ENCODE measurements at places on chromosomes 12 and 14.

DNA sequence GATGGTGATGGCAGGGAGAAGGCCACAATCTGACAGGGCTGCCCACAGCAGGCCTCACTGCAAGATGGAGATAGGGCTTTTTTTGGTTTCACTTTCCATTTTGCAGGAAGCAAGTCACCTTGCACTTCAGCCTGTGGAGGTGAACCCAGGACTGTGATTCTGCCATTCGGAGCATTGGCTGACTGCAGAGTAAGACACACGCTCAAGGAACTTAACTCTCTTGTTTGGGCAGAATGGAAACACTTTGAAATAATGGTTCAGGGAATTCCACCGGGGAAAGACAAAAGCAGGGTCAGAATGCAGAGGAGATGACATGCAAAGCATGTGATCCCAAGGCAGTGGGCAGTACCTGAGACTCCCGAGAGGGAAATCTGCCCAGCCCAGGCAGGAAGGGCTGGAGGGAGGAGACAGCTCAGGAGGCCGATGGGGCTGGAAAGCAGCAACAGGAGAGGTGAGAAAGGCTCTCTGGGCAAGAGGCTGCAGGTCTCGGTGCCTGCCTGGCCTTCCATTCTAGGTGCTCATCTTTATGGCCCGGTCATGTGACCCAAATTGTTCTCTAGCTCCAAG, 58.7 kb upstream of the PRMT8 start:
- no peak for DNase-seq

DNA sequence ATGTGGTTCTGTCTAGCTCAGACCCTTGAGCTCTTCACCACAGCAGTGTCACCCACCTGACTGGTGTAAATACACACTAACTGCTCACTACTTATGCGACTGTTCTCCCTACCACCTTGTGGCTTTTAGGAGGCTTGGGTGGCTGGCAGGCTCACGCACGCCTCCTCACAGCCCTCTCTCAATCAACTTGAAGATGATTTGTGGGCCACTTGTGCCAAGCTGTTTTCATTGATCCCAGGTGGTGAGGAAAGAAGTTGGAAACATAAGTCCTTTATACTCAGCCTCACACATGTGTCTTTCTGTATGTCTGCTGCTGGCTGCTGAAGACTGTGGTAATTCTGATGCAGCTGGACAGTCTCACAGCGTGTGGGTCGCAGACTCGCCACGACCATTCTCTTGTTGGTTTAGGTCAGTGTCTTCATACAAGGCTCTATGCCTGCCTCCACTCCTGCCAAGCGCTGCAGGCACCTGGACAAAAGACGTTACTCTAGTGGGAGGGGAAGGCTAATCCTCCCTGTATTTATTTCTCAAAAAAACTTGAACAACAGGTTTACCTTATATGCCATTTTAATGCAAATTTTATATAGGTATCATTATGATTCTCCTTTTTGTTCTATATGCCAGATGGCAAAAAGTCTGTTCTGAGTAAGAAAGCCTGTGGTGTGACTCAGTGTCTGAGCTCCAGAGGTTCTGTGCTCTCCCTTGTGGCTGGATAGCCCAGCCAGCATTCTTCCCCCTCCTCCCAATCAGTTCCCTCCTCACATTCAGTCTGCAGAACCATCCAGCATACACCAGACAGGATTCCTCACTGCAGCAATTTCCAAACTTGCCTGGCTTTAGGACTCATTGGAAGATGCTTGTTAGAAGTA, 115.6 kb downstream of the DIP2B start:
- no peak for DNase-seq

- DNase-seq = no peak
Measured at GRCh38 chr14:78074561-78074960, 95.6 kb upstream of the NRXN3 start.

DNA sequence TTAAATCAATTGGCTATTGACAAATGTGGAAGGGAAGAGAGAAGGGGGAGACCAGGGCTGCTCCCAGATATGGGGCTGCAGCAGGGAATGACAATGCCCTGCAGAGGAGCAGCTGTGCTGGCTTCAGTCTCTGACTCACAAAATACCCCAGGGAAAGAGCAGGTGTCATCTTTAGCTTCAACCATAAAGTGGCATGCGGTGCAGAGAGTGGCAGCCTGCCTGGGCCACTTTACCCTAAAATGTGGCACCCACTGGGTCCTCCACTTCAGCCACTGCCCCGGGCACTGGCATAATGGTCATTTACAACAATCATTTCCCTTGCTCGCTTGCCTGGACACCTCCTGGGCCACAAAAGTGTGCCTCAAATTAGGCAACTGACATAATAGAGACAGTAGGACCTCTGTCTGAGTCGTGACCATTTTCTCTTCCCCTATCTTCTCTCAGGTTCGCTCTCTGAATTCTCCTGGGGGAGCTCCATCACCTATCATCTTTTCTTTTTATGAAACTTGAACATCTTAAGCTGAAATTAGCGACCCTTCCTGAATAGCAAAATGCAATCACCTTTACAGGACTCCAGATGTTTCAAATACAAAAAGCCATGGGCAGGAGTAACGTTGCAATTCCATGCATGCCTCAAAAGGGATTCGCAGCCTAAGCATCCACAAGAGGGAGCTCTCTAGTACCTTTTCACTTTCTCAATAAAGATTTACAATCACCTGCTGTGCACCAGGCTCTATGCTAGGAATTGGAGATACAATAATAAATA, 179.9 kb upstream of the ATF7IP start:
- DNase-seq = peak; percentile 35
